ENCODE measurements at places on chromosomes 7 and 10. TPM values are rescaled to one million over a fixed set of nuclear protein-coding genes. Genes with fewer than 3 reads are reported as not detected.

DNA sequence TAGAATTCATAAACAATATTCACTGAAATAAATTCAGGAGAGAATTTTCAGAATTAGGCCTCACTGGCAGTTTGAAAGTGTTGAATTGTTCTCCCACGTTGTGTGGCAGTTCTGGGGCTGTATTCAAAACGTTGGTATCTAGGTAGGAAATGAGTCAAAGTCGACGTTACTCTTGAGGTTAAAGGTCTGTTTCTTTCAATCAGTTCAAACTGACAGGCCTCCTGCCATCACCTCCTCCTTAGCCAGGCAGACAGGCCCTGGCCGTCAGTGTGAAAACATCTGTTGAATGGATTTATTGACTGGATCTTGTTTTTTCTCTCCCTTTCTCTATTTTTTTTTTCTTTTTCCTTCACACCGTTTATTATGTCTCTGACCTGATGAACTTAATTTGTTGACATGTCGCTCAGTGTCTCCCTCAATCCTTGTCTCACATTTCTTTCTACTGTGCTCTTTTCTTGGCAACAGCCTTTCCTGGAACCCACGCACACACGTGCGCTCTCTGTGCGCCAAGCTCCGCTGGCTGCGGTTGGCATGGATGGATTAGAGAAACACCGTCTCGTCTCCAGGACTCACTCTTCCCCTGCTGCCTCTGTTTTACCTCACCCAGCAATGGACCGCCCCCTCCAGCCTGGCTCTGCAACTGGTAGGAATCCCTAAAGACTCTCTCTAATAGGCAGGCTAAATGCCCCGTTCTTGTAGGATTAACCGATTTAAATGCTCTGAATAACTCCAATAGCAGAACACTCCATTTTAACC is 231.7 kb downstream of the HDAC9 start:
- H3K4me1 ChIP-seq: no peaks in the 10 kb centered on the region
- no peak overlapping the region for H3K27ac ChIP-seq
- H3K36me3 ChIP-seq: no peaks in the 10 kb centered on the region
- no peak for DNase-seq
- H3K27me3 ChIP-seq: no peaks in the 10 kb centered on the region

DNA sequence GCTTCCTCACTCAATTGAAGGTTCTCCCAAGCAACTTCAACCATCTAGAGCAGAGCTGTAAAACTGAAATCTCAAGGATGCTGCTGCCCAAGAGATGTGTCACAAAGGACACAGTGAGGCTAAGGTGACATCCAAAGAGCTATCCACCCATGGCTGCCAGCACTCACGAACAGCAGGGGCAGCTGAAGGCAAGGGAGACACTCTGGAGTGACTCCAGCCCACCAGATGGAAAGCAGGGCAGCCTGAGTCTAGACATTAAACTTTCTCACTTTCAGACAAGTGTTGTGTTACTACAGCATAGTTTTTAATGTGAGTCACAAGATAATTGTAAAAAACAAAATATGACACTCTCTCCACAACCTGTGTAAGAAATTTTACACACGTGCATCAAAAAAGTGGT is 113.5 kb downstream of the LARP4B start:
- H3K27ac ChIP-seq: no peak overlapping the region
- DNase-seq: no peak
- no peak overlapping the region for H3K4me3 ChIP-seq
- H3K36me3 ChIP-seq: peaks cover 9% of the 10 kb centered on the region
- no peaks in the 10 kb centered on the region for H3K4me1 ChIP-seq

DNA sequence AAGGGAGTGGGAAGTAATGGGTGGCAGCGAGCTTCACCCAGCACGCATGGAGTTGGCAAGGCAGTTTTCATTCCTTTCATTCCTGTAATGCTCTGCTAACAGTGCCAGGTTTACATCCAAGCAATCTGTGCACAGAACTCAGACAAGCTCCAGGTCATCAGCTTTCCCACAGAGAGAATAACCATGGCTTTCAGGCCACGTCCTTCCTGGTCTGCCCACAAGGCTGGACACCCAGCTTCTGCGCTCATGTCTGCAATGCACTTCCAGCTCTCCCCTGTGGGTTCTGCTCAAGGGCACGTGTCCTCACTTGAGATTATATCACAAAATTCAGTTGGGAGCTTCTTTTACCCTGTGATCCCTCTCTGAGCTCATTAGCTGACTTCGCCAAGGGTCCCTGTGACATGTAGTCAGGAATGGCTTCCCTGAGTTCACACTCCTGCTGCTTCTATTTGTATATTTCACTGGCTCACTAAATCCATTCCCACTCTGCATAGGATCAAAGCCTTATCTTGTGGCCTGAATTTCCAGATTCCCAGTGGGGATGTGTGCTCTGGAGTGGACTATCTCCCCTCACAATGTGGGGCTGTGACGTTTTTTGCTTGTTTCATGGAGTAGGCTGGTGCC is 18.6 kb downstream of the AKR1C2 start:
- H3K27me3 ChIP-seq: no peaks in the 10 kb centered on the region
- no peaks in the 10 kb centered on the region for H3K4me1 ChIP-seq
- H3K27ac ChIP-seq: no peak overlapping the region
- DNase-seq: no peak
- H3K4me3 ChIP-seq: no peak overlapping the region

DNA sequence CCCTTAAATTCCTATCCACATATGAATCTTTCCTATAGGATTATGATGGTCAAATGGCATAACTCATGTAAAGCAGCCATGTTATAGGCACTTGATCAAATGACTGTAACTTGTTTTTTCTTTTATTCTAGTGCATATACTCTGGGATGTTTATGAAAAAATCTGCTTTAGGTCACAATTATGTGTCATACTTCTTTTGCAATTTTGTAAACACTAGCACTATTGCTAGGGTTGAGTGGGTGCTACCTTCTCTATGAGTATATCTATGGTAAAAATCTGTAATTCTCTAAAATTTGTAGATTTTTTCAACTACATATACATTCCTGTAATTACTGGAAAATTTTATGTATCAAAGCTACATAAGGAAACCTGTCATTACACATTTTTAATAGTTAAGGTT is 50.0 kb downstream of the HGF start:
- H3K4me1 ChIP-seq: no peaks in the 10 kb centered on the region
- DNase-seq: no peak
- no peak overlapping the region for H3K27ac ChIP-seq
- H3K36me3 ChIP-seq: no peaks in the 10 kb centered on the region
- H3K4me3 ChIP-seq: no peak overlapping the region
- H3K27me3 ChIP-seq: no peaks in the 10 kb centered on the region

GRCh38 chr10:106158241-106158640 is 1006.3 kb downstream of the SORCS1 start:
- no peaks in the 10 kb centered on the region for H3K36me3 ChIP-seq
- H3K4me3 ChIP-seq: no peak overlapping the region
- H3K27ac ChIP-seq: no peak overlapping the region
- no peak for DNase-seq

DNA sequence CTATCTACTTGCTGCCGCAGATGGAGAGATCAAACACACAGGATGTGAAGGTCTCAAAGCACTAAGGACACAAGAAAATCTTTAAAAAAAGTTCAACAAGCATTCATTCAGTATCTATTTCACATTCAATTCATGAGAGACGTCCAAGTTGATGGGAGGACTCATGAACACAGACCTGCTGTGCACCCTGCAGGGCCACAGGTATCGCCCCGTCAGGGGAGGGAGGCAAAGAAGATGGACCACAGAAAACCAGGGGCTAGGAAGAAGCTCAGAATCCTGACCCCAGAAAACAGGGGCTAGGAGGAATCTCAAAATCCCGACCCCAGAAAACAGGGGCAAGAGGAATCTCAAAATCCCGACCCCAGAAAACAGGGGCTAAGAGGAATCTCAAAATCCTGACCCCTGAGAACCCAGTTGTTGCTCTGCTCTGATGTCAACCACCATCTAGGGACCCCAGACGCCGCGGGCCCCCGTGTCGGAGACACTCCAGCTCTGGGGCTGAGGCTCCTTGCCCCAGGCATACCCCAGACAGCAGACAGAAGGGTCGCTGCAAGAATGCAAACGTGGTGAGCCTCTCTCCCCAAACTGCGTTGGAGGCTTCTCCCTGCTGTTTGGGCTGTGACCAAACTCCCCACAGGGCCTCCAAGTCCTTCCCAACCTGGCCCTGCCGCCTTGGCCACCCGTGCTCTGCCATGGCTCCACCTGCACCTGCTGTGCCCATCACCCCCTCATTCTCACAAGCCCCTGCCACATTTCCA is 197.6 kb downstream of the DIP2C start:
- DNase-seq: no peak
- H3K36me3 ChIP-seq: no peaks in the 10 kb centered on the region
- H3K27ac ChIP-seq: no peak overlapping the region
- H3K4me1 ChIP-seq: no peaks in the 10 kb centered on the region
- H3K4me3 ChIP-seq: no peak overlapping the region

DNA sequence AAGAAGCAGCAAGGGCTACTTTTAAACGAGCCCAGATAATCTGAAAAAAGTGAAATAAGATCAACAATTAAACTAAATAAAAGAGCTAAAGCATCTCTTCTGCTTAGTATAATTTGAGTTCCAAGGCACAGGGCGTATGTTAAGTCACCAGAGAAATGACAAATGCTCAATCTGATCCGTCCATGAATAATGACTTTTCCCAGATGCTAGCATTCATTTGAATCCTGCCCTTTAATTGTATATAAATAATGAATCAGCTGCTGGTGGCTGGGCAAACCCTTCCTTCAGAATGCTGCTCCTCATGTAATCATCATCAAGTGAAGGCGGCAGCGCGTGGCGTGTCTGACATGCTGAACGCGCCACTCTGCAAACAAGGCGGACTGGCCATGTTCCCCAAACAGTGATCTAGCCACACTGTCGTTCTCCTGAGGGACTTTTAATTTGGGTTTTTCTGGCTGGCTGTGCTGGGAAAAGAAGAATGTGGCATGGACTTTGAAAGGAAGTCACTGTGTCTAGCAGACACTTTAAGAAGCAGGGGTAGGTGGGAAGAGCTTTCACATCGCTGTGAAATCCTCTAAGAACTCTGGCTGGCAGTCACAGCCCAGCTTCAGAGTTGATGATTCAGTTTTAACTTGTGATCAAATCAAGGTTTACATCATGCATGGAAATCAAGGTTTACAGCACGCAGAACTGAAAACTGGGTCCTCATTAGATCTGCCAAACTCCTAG is 70.7 kb downstream of the BEND7 start:
- no peak overlapping the region for H3K4me3 ChIP-seq
- H3K27me3 ChIP-seq: no peaks in the 10 kb centered on the region
- H3K36me3 ChIP-seq: no peaks in the 10 kb centered on the region

DNA sequence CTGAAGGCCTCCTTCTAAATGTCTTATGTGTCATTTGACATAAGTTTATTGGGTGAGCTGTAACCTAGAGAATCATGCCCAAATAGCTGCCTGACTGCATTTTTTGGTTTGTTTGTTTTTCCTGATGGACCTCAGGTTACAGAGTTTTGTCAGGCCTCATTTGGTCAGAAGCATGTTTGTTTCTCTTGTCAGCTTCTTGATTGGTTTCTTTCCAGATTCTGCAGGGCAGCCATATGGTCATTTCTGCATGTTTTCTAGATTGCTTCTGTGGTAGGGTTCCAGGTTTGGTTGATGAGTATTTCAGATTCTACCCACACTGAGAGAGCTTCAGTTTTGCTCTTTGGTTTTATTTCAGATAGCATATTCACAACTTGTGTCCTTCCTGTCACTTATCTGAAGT is 28.0 kb downstream of the GLCCI1 start:
- H3K27ac ChIP-seq: no peak overlapping the region
- no peak for DNase-seq
- peaks cover 5% of the 10 kb centered on the region for H3K4me1 ChIP-seq
- H3K27me3 ChIP-seq: no peaks in the 10 kb centered on the region
- no peaks in the 10 kb centered on the region for H3K36me3 ChIP-seq
- H3K4me3 ChIP-seq: no peak overlapping the region

DNA sequence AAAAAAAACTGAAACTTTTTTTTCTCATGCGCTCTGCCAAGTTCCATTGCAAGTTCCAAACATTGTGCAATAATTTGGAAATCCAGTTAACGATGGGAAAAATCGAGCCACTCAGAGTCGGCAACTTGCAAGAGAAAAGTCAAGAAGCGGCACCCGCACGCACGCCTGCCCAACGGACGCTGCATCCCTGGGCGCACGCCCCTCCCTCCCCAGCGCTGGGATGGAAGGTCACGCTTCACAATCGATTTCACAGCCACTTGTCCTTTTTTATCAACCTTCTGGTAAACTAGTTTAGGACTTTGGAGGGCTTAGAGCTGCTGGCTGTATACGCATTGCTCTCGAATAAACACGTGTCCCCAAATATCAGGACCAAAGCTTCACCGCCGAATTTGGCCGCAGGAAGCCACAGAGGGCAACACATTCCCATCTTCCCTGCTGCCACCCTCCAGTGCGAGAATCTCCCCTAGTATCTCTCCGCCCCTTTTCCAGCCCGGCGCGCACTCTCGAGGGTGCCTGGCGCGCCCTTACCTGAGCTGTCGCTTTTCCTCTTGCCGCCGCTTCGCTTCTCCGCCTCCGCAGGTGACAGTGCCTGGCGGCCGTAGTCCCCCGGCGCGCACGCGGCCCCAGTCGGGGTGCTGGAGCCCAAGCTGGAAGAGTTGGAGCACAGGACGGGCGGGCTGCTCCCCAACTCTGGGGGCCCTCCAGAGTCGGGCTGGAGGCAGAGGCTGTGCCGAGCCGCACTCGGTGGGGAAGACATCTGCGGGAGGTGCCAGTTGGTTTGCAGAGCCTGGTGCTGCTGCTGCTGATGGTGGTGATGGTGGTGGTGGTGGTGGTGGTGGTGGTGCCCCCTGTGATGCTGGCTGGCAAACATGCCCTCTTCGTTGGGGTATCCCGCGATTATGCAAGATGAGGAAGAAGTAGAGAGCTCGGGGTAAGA is 857 bp downstream of the MEOX2 start:
- no peaks in the 10 kb centered on the region for H3K36me3 ChIP-seq
- H3K27ac ChIP-seq: no peak overlapping the region
- peak overlapping the region; percentile 20 for H3K4me3 ChIP-seq
- peaks cover 37% of the 10 kb centered on the region for H3K27me3 ChIP-seq
- DNase-seq: no peak

- H3K27ac ChIP-seq: no peak overlapping the region
- DNase-seq: peak; percentile 24
- no peaks in the 10 kb centered on the region for H3K27me3 ChIP-seq
- no peak overlapping the region for H3K4me3 ChIP-seq
- no peaks in the 10 kb centered on the region for H3K4me1 ChIP-seq
Observed at GRCh38 chr7:78530351-78530750, 731.8 kb downstream of the PHTF2 start.

GRCh38 chr7:108598153-108598552 is 28.5 kb downstream of the DNAJB9 start:
- no peak overlapping the region for H3K27ac ChIP-seq
- H3K4me3 ChIP-seq: no peak overlapping the region
- H3K36me3 ChIP-seq: no peaks in the 10 kb centered on the region
- no peaks in the 10 kb centered on the region for H3K4me1 ChIP-seq
- no peak for DNase-seq
- H3K27me3 ChIP-seq: peaks cover 5% of the 10 kb centered on the region

Gene FAM204A
- 69.1 TPM for total RNA-seq

Gene CYP3A4
- 0.15 TPM for total RNA-seq

Gene GRM8
- total RNA-seq: not detected

Gene ZNF488
- total RNA-seq: 11.8 TPM

Gene HTR5A
- not detected for total RNA-seq

Gene RNF148
- not detected for total RNA-seq
